ENCODE measurements at places on chromosomes 2 and 18.

- no peak for DNase-seq
Measured at GRCh38 chr2:101734505-101735165, 37.1 kb downstream of the MAP4K4 start.

GRCh38 chr2:201157694-201158093 lies 25.2 kb upstream of the CASP10 start:
- DNase-seq, result no peak

DNA sequence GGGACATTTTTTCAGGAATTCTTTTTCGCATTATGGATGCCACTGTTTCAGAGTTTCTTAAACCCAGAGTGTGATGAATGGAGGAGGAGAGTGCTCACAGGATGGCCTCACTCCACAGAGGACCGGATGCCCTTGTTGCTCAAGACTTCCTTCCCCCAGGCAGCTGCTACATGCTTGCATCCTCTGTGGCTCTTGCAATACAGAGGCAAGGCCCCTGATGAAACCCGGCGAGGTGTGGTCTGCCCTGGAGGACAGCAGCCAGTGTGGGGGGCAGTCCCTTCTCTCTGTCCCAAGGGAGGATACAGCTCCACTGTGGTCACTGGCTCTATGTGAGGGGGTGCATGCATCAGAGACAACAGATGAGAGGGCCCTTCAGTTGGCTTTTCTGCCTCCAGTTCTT lies 109.6 kb downstream of the SH3RF3 start:
- DNase-seq, result no peak

- no peak for DNase-seq
Measured at GRCh38 chr2:102070058-102070642, 72.4 kb upstream of the IL1R1 start.

DNA sequence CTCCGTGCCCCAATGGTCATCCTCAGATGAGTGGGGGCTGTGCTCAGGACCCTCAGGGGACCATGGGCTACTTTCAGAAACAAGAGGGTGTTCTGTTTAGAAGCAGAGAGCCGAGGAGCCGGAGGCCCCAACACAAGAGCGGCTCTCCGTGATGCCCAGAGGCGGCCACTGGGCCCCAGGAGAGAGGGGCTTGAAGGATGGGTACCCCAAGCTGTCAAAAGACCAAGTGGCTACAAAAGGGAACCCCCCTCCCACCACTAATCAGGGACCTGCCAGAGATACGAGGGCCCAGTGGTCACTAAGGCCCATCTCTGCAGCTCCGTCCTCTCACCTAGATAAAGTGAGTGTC lies 93.6 kb downstream of the HDAC4 start:
- DNase-seq, result no peak

All from stimulated activated CD4-positive, alpha-beta T cell treated with anti-CD3 and anti-CD28 coated beads, Interleukin-12 subunit alpha, Interleukin-12 subunit beta, amount 100 ng/mL, for 4 hours (primary cell).